Suppressor macrophage treated with lipopolysaccharide for 4 hours (primary cell): ENCODE measurements at places on chromosomes 5 and 9.

GRCh38 chr5:37767251-37767650 is 72.6 kb downstream of the GDNF start:
- DNase-seq, result no peak

DNA sequence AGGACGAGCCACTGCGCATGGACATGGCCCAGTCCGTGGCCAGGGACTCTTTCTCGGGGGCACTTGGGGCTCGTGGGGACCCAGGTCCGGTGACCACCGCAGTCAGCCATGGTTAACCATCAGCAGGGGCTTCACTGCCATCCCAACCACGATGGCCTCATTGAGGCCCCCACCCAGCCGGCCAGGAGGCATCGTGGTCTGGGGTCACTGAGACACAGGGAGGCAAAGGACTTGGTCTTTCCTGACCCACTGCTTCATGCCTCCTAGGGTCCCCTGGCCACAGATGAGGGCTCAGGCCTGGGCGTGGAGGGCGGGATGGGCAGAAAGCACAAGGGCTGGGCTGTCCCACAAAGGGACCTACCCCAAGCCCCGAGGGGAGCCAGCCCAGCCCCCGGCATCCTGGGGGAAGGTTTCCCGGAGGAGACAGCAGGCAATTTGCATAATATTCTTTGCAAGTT is 6.6 kb downstream of the NACC2 start:
- no peak for DNase-seq

GRCh38 chr5:43854697-43855292 is 251.8 kb downstream of the NNT start:
- DNase-seq, result no peak

GRCh38 chr9:130027533-130028365 is 15.2 kb downstream of the FNBP1 start:
- no peak for DNase-seq

DNA sequence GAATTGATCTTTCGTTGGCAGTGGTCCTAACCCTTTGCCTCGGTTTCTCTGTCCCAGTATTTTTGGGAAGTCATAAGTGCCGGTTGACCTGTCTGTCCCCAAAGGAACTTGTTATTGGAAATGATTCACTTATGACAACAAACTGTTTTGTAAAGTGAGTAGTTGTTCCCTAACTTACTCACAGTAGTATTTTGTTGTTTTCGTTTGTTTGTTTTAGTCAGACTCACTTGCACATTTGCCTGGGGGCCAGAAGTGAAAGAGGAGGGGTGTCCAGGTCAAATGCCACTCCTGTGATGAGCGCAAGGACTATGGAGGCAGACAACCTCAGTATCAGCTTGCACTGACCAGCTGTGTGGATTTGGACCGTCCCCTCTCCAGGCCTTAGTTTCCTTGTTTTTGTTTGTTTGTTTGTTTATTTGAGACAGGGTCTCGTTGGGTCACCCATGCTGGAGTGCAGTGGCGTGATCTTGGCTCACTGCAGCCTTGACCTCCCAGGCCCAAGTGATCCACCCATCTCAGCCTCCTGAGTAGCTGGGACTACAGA is 47.3 kb downstream of the ANKRD55 start:
- DNase-seq, result no peak

DNA sequence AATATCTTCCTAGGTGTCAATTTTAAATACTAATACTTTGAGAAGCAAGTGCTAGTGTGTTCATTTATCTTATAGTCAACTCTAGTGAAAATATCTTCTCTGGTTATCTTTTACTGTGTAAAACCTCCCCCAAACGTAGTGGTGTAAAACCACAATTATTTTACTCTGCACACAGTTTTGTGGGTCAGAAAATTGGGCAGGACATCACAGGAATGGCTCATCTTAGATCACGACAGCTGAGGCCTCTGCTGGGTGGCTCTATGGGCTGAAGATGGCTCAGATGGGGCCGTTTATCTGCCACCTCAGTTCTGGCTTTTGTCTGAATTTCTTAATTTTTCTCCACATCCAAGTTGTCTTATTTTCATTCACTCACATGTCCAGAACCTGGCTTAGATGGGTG is 457.2 kb upstream of the ACTBL2 start:
- DNase-seq, result no peak

- DNase-seq, result no peak
These were observed 245.3 kb downstream of the SH3GL2 start for GRCh38 chr9:17824191-17824590.

- DNase-seq, result no peak
These were observed 99.1 kb downstream of the ADAMTS6 start for GRCh38 chr5:65382582-65382981.

- no peak for DNase-seq
These were observed 522.5 kb downstream of the TLE4 start for GRCh38 chr9:80094176-80094771.

GRCh38 chr5:56447232-56447631 is 214.1 kb upstream of the ANKRD55 start:
- DNase-seq, result no peak

GRCh38 chr9:93292664-93293328 is 108.9 kb downstream of the WNK2 start:
- DNase-seq, result no peak

- no peak for DNase-seq
These were observed 74.1 kb upstream of the PIK3R1 start for GRCh38 chr5:68141494-68141893.

DNA sequence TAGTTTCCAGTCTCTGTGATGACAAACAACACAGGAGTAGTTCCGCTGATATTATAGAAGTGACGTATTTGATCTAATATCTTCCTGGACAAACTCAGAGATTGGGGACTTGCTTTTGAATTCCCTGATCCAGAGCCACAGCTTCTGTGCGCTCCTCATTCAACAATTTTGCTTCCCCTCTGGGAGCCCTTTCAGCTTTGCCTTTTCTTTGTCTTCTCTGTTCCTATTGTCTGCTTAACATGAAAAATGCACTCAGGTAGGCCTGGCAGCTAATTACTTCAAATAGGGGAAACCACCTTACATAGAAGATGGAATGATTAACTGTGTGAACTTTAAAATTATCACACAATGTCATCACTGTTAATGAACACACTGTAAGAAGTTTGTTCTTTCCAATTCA is 192.9 kb downstream of the EPB41L4A start:
- no peak for DNase-seq

DNA sequence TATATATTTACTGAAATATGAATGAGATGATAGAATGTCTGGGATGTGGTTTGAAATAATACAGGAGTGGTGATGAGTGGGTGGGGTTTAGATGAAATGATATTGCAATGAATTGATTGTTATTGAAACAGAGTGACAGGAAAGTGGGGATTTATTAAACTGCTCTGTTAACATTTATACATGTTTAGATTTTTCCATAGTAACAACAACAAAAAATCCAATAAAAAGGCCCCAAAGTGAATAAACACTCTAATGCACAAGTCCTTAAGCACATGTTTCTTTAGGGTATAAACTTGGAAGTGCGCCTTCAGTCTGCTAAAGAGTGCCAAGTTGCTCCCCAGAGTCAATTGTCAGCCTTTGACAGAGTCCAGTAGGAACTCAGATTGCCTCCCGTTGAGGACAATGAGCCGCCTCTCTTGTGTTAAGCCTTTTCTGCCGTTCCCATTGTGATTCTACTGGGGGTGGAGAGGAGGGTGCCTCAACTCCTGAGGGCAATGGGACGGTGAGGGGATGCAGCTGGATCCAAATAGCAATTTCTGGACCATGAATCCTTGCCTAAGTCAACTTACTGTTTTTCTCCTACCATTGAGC is 112.3 kb downstream of the SLC28A3 start:
- DNase-seq, result no peak

DNA sequence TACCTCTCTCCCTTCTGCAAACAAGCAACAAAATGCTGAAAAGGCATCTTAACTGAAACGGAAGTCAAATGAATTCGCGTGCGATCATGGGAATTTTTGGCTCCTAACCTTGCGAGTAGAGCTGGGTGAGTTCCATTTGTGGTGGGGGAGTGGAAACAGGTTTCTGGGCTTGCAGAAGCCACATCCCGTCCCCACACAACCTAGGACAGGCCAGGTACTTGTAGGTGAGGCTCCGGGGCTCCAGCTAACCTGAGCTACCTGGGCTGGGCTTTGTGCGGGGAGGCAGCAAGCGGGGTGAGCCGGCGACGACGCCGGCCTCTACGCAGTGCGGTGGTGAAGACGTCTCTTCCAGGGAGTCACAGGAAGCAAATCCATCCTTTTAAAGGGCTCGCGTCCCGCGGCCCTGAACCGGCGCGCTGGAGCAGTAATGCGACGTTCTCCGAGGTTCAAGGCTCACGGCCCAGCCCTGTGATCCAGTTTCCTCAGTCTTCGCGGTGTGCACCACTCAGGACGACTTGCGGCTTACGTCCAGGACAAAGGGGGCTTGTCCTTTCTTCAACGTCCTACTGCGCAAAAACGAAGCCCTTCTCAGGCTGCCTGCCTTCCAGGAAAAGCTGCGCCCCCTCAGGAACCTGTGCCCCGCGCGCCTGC is 567 bp upstream of the SPIN1 start:
- peak; percentile 52 for DNase-seq

GRCh38 chr5:156043351-156043750 is 283.6 kb upstream of the SGCD start:
- no peak for DNase-seq

GRCh38 chr9:99076483-99077171 is 28.3 kb upstream of the TGFBR1 start:
- no peak for DNase-seq

- no peak for DNase-seq
These were observed 148.5 kb upstream of the RPS23 start for GRCh38 chr5:82426464-82427154.

DNA sequence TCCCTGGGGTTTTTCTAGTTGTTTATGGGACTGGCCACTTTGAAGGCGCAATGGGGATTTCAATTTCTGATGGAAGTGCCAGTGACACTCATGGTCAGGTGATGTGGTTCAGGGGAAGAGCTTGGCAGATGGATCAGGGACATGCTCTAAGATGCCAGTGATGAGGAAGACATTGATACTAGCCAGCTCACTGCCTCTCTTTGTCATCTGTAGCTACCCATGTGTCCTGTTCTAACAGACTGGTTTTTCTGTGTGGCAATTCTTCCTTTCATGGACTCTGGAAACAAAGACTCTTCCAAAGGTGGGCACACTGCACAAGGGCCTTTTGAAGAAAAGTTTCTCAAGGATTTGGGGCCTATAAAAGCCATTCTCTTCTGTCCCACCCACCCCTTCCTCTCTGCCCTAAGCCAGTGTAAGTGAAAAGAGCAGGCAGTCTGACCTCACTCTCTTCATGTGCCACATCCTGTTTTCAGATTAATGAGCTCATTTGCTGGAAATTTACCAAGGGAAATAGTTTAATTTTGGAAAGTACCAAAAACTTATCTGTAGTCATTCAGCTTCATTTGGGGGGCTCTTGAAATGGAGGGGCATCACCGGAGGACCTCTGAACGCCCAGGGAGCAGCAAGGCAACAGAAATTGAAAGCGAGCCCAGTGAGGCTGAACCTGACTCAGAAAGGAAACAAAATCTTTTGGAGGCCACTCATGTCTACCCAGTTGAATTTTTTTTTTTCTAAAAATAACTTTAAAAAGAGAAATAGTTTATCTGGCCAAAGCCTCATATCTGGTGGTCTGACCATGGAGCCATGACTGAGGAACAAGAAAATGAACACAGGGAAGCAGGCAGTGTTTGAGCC is 4.9 kb upstream of the TRAF1 start:
- DNase-seq, result peak; percentile 93

DNA sequence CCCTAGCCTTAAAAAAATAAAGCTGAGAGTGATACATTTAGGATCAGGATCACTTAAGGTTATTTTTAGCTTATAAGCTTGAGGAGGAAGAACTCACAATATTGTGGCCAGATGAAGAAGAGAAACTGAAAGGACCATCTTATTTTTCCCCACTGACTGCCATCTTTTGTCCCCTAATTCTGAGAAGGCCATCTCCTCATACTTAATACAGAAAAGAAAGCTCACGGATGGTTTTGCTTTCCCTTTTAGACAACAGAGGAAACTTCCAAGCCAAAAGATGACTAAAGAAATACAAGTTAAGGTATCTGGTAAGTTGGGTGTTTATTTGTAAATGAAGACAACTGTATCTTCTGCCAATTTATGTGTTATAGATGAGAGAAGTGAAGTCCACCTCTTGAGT is 36.4 kb downstream of the ERAP1 start:
- peak; percentile 56 for DNase-seq

- no peak for DNase-seq
These were observed 130.8 kb downstream of the MACIR start for GRCh38 chr5:103389357-103389756.

GRCh38 chr9:95049761-95050160 is 267.7 kb downstream of the FANCC start:
- no peak for DNase-seq

DNA sequence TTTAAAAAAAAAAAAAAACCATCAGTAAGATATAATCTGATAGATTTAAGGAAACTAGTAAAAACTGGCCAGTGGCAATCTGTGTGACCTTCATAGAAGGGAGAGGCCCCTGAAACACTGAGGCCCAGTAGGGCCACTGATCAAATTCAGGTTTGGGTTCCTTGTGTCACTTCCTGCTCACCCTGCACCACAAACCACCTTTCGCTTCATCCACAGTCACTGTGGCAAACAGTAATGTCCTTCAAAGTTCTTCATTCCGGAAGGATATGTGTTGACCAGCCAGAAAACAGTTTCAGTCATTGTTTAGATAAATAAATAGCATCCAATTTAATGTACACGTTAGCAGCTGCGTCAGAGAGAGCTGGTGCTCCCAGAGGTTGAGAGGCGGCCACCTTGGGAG is 222.1 kb downstream of the CFAP90 start:
- DNase-seq, result no peak

- no peak for DNase-seq
These were observed 17.5 kb downstream of the LMX1B start for GRCh38 chr9:126631254-126631653.

DNA sequence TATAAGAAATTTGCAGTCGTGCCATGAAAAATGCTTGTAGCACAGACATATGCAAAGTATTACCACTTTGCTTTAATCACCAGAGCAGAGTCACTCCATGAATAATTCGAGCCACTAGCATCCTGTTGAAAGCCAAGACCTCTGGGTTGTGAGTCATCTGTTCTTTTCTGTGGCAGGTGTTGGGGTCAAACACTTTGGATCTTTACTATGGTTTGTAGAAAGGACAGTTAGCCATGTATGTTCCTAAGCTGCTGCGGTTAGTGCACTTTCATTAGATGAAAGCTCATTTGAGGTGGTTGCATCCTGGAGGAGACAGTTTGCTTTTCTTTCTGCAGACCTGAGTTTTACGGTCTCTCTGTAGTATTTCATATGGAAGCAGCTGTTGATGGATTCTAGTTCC is 223.7 kb downstream of the DMRT2 start:
- no peak for DNase-seq

GRCh38 chr5:93891491-93892480 is 150.4 kb upstream of the POU5F2 start:
- no peak for DNase-seq

GRCh38 chr9:82299870-82300269 is 311.3 kb downstream of the SPATA31D1 start:
- no peak for DNase-seq

- no peak for DNase-seq
These were observed 246.5 kb downstream of the SYK start for GRCh38 chr9:91047993-91048607.

- DNase-seq, result no peak
These were observed 13.3 kb downstream of the ANXA6 start for GRCh38 chr5:151144275-151144674.

- peak; percentile 76 for DNase-seq
These were observed at the start of gene DOK3 for GRCh38 chr5:177509381-177509951. Gene DOK3 (minus strand): TSS chr5:177509826. CDS start chr5:177509540, 286 bp downstream.
